ENCODE measurements at places on chromosomes 2 and 18.

DNA sequence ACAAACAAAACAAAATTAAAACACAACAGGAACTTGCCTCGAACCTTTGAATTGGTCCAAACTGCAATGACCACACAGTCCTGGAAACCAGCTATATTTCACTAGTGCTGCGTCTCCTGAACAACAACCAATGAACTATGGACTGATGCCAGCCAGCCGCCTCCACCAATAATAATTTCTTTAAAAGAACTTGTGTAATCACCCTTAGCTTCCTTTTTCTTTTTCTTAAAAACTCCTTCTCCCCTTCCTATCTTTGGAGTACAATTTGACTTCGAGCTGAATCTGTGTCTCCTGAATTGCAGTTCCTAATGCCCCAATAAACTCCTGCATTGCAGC lies 1.6 kb upstream of the CXXC1 start:
- no peak overlapping the region for H3K27ac ChIP-seq
- peaks cover 6% of the 10 kb centered on the region for H3K4me1 ChIP-seq
- peaks cover 10% of the 10 kb centered on the region for H3K36me3 ChIP-seq
- no peaks in the 10 kb centered on the region for H3K27me3 ChIP-seq
- H3K4me3 ChIP-seq, result no peak overlapping the region

GRCh38 chr2:223779877-223780276 lies 57.5 kb downstream of the AP1S3 start:
- no peaks in the 10 kb centered on the region for H3K36me3 ChIP-seq
- DNase-seq, result no peak
- H3K27ac ChIP-seq, result no peak overlapping the region
- no peak overlapping the region for H3K4me3 ChIP-seq
- H3K27me3 ChIP-seq, result no peaks in the 10 kb centered on the region

DNA sequence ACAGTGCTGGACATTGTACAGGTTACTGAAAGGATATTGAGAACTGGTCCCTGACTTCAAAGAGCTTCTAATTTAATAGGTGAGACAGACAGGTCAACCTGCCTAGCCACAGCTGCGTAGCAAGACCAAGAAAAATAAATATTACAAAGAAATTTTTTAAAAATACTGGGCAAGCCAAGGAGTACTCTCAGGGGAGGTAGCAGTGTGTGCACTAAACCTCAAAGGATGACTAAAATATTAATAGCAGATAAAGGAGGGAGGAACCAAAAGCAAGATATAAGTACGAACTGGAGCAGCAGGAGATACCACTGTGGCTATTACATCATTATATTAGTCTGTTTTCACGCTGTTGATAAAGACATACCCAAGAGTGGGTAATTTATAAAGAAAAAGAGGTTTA lies 14.9 kb downstream of the SCG2 start:
- no peak overlapping the region for H3K27ac ChIP-seq
- no peaks in the 10 kb centered on the region for H3K36me3 ChIP-seq
- no peaks in the 10 kb centered on the region for H3K4me1 ChIP-seq

- H3K27ac ChIP-seq, result no peak overlapping the region
- DNase-seq, result no peak
- no peaks in the 10 kb centered on the region for H3K27me3 ChIP-seq
- H3K4me3 ChIP-seq, result no peak overlapping the region
- no peaks in the 10 kb centered on the region for H3K4me1 ChIP-seq
Observed at GRCh38 chr18:22639561-22639960, 221.8 kb upstream of the CTAGE1 start.

DNA sequence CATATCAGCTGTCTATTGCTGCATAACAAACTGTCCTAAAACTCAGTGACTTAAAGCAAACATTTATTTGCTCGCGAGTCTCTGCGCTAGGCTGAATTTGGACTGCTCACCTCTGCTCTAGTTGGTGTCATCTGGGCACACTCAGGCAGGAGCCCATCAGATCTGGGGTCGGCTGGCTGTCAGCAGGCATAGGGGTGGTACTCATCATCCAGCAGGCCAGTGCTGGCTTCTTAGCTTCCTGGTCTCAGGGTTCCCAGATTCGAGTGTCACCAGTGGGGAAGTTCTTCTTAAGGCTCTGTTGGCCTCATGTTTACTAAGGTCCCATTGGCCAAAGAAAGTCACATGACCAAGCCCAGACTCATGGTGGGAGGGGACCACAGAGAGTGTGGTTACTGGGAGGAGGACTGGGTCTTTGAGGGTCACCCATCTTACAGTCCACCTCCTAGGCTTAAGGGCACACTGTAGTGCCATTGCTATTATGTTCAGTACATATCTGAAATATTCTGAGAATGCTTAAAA lies 71.6 kb upstream of the ATG16L1 start:
- no peak for DNase-seq
- H3K4me3 ChIP-seq, result no peak overlapping the region
- peaks cover 11% of the 10 kb centered on the region for H3K4me1 ChIP-seq
- no peak overlapping the region for H3K27ac ChIP-seq
- no peaks in the 10 kb centered on the region for H3K27me3 ChIP-seq
- H3K36me3 ChIP-seq, result no peaks in the 10 kb centered on the region

GRCh38 chr2:177325554-177325953 lies 61.0 kb upstream of the NFE2L2 start:
- no peaks in the 10 kb centered on the region for H3K27me3 ChIP-seq
- H3K27ac ChIP-seq, result peak overlapping the region; percentile 65
- no peaks in the 10 kb centered on the region for H3K36me3 ChIP-seq
- peaks cover 17% of the 10 kb centered on the region for H3K4me1 ChIP-seq

DNA sequence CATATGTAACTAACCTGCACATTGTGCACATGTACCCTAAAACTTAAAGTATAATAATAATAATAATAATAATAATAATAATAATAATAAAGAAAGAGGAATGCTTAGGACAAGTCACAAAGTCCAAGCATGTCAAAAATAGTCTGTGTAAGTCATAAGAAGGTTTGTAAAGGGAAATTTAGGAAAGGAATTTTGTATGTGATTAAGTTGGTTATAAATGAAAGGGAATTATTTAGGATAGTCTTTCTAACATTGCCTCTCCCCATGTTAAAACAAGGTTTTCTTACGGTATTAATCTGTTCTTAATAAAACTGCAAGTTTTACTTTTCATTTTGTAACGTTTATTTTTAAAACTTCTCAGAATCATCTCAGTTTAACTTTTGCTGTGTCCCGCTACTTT lies 62.8 kb downstream of the SESTD1 start:
- no peak overlapping the region for H3K4me3 ChIP-seq
- no peaks in the 10 kb centered on the region for H3K36me3 ChIP-seq
- H3K27ac ChIP-seq, result no peak overlapping the region

GRCh38 chr18:35770376-35771014 lies 189.0 kb downstream of the GALNT1 start:
- no peak for DNase-seq
- H3K27me3 ChIP-seq, result no peaks in the 10 kb centered on the region
- H3K27ac ChIP-seq, result no peak overlapping the region
- no peak overlapping the region for H3K4me3 ChIP-seq
- no peaks in the 10 kb centered on the region for H3K36me3 ChIP-seq

All from liver (tissue), 10 donors.